ENCODE measurements at places on chromosomes 3 and 15. TPM values are rescaled to one million over a fixed set of nuclear protein-coding genes. Genes with fewer than 3 reads are reported as not detected.

GRCh38 chr3:13150624-13151023, 77.4 kb upstream of the IQSEC1 start:
- no peak overlapping the region for H3K27ac ChIP-seq
- no peaks in the 10 kb centered on the region for H3K4me1 ChIP-seq
- H3K36me3 ChIP-seq: no peaks in the 10 kb centered on the region
- H3K27me3 ChIP-seq: peaks cover 9% of the 10 kb centered on the region

GRCh38 chr15:94379986-94380385, 148.6 kb downstream of the MCTP2 start:
- no peak overlapping the region for H3K4me3 ChIP-seq
- H3K27me3 ChIP-seq: no peaks in the 10 kb centered on the region
- no peak for DNase-seq
- no peaks in the 10 kb centered on the region for H3K36me3 ChIP-seq

- H3K4me3 ChIP-seq: no peak overlapping the region
- H3K27ac ChIP-seq: no peak overlapping the region
- peak; percentile 36 for DNase-seq
Measured at GRCh38 chr15:31128919-31129768, 27.6 kb upstream of the TRPM1 start.

- H3K36me3 ChIP-seq: no peaks in the 10 kb centered on the region
- H3K27ac ChIP-seq: no peak overlapping the region
- no peaks in the 10 kb centered on the region for H3K4me1 ChIP-seq
- H3K27me3 ChIP-seq: no peaks in the 10 kb centered on the region
Measured at GRCh38 chr3:40623567-40623966, 98.8 kb downstream of the ZNF621 start.

DNA sequence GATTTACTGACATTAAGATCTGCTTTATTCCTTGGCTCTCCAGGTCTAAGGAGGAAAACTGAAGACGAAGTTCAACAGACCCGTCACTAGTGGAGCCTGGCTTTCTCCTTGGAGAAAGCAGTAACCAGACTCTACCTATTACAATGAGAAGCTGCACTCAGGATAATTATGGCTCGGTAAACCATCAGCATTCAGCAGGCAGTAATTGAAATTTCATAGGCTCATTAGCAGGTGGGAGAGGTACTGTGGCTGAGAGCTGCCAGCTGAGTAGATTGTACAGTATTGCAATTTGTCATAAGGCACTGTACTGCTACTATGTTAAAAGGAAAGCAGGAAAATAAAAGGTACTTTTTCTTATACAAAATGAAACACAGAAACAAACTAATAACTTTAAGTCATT, 51.2 kb downstream of the CHAC1 start:
- H3K36me3 ChIP-seq: peaks cover 30% of the 10 kb centered on the region
- no peaks in the 10 kb centered on the region for H3K27me3 ChIP-seq
- no peak overlapping the region for H3K27ac ChIP-seq
- no peak overlapping the region for H3K4me3 ChIP-seq

DNA sequence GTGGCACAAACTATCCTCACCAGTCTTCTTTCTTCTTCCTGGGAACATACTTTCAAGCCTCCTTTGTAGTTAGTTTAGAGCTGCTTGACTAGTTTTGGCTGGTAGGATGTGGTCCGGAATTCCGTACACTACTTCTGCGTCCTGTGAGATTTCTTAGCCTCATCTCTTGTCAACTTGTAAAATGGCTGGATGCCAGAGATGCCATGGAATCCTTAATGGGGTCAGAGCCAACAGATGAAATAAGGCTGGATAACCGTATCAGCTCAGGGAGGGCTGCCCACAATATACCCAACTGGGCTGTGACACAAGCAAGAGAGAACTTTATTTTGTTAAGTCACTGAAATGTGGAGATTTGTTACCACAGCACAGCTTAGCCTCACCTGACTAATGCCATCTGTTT, 466.9 kb upstream of the MDFIC2 start:
- H3K4me3 ChIP-seq: no peak overlapping the region
- H3K36me3 ChIP-seq: no peaks in the 10 kb centered on the region
- DNase-seq: no peak
- no peaks in the 10 kb centered on the region for H3K4me1 ChIP-seq
- no peaks in the 10 kb centered on the region for H3K27me3 ChIP-seq

DNA sequence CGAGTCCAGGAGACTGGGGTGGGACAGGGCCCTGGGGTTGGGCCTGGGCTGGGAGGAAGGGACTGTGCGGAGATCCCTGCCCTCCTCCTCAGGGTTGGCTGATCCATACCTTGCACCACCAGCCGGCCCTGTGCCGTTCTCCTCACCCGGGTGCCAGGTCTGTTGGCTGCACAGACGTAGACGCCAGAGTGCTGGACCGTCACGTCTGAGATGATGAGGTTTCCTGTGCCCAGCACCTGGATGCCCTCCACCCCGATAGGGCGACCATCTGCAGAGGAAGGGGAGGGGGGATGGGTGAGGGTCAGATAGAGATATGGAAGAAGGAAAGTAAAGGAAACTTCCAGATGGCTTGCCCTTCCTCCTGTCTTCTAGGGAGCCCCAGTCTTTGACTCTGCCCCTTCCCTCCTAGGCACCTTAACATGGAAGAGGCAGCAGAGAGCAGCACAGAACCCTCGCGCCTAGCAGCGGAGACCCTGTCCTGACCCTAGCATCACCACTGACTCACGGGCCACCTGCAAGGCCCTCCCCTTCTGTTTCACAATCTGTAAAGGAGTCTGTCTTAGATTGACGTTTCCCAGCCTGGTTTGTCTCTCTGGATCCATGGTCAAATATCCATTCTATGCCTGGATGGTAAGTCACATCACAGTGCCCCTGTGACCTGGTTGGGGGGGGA, 28.8 kb downstream of the RNU5B-1 start:
- no peak for DNase-seq
- H3K27me3 ChIP-seq: no peaks in the 10 kb centered on the region
- H3K4me1 ChIP-seq: peaks cover 12% of the 10 kb centered on the region
- H3K36me3 ChIP-seq: peaks cover 13% of the 10 kb centered on the region
- no peak overlapping the region for H3K4me3 ChIP-seq

LRRC31 gene
- not detected for polyA plus RNA-seq

ZNF385D gene
- 27.6 TPM for polyA plus RNA-seq

DNA sequence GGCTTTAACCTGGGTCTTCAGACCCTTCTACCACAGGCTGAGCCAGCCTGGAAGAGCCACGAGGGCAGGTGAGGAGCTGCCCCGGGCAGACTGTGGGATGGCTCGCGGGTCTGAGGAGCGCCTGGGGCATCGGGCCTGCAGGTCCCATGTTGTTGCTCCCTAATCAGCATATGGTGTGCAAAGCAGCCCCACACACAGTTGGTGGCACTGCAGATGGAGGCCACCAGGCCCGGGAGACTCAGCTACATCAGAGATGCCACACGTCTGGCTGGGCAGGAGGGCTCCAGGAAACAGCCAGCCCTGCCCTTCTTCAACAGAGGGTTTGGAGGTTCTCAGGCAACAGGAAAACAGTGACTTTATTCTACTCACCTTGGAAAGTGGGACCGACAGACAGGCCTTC, 63.9 kb downstream of the XXYLT1 start:
- DNase-seq: no peak
- peaks cover 64% of the 10 kb centered on the region for H3K4me1 ChIP-seq
- no peaks in the 10 kb centered on the region for H3K27me3 ChIP-seq
- no peaks in the 10 kb centered on the region for H3K36me3 ChIP-seq
- no peak overlapping the region for H3K4me3 ChIP-seq
- H3K27ac ChIP-seq: no peak overlapping the region

WDR53 gene
- polyA plus RNA-seq: 10.6 TPM

RLBP1 gene
- 0.45 TPM for polyA plus RNA-seq

DNA sequence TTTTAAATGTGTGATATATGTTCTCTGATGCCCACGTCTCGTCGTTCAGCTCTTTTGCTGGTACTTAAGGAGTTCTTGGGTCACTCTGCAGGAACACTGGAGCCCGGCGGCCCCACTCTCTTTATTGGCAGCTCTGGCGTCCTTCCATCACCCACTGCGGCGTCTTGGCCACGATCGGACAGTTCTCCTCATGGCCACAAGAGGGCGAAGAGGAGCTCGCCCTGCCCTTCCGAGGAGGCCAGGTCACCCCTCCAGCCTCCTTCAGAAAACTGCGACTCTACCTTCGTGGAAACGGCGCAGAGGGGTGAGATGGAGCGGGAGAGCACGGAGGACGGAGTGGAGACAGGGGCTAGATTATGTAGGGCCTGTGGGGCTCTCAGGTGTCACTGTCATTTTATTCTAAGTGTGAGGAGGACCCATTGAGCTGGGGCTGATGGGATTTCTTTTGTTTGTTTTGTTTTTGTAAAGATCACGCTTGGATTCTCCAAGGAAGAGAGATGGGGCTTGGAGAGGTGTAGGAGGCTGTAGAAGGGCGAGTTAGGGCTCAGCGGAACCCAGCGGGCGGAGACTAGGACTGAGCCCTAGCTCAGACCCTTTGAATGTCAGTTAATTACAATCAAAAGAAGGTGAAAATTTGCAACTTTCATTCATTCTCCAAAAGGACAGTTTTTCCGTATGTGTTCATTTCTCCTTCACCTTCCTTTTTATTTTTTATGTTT, 28.0 kb upstream of the GABRA5 start:
- H3K4me3 ChIP-seq: no peak overlapping the region
- DNase-seq: no peak
- H3K27ac ChIP-seq: no peak overlapping the region
- H3K4me1 ChIP-seq: no peaks in the 10 kb centered on the region

GRCh38 chr3:177725165-177725564, 527.9 kb upstream of the TBL1XR1 start:
- H3K27ac ChIP-seq: peak overlapping the region; percentile 73
- H3K4me3 ChIP-seq: no peak overlapping the region
- H3K27me3 ChIP-seq: no peaks in the 10 kb centered on the region
- H3K36me3 ChIP-seq: no peaks in the 10 kb centered on the region
- H3K4me1 ChIP-seq: peaks cover 27% of the 10 kb centered on the region

GRCh38 chr3:44104668-44105321, 136.9 kb upstream of the TOPAZ1 start:
- H3K4me1 ChIP-seq: no peaks in the 10 kb centered on the region
- H3K27me3 ChIP-seq: peaks cover 25% of the 10 kb centered on the region
- H3K36me3 ChIP-seq: no peaks in the 10 kb centered on the region
- H3K27ac ChIP-seq: no peak overlapping the region

IQCF5 gene
- not detected for polyA plus RNA-seq

RFT1 gene
- polyA plus RNA-seq: 15.4 TPM

EXD1 gene
- polyA plus RNA-seq: not detected

ADCY5 gene
- 4.5 TPM for polyA plus RNA-seq

DNA sequence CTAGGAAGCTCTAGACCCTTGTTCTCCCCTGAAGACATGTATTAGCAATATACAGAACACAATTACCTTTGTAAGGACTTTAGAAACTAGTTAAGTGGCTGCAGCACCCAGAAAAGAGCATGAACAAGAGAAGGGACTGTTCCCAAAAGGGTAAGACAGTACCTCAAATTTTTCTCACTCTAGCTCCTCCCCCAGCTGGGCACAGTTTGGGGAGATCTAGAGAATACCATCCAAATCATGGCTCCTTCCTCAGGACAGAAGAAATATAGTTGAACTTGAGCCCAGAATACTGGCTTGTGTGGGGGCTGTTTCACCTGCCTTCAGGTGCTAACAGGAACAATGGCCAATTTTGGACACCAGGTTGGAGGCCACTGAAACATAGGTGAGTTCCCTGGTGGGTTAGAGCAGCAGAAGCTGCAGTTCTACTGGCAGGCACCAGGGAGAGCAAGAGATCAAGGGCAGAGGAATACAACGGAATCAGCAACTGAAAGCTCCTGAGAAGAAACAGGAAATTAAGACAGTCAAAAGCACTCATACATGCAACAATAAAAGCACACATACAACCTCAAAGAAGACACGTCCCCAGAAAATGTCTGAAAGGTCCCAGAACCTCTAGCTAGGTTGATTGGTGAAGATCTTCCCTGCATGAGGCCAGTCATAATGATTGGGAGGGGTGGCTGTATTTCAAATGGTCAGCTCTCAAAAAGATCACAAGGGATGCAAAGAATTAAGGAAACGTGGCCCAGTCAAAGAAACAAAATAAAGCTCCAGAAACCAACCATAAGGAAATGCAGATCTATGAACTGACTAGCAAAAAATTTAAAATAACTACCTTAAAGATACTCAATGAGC, 104.9 kb upstream of the ASB14 start:
- peak; percentile 23 for DNase-seq
- H3K27ac ChIP-seq: no peak overlapping the region
- H3K27me3 ChIP-seq: no peaks in the 10 kb centered on the region
- H3K4me3 ChIP-seq: no peak overlapping the region
- H3K36me3 ChIP-seq: no peaks in the 10 kb centered on the region

TJP1 gene
- polyA plus RNA-seq: 41.3 TPM

- H3K27me3 ChIP-seq: no peaks in the 10 kb centered on the region
- H3K4me1 ChIP-seq: peaks cover 2% of the 10 kb centered on the region
- no peak overlapping the region for H3K4me3 ChIP-seq
- peak; percentile 20 for DNase-seq
- H3K27ac ChIP-seq: peak overlapping the region; percentile 31
Measured at GRCh38 chr3:179732661-179733348, 80.0 kb downstream of the USP13 start.

DNA sequence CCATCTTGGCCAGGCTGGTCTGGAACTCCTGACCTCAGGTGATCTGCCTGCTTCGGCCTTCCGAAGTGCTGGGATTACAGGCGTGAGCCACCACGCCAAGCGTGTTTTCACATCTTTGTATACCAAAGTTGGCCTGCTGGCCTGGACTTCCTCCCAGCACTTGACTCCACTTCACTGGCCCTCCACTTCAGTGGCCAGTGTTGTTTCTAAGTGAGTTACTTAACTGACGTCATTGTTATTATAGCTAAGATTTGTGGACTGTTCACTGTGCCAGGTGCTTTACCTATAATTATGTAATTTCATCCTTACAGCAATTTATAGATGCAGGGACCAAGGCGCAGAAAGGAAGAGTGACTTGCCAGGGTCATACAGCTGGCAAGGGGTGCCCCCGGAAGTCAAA, 52.0 kb downstream of the HRH1 start:
- H3K4me1 ChIP-seq: peaks cover 16% of the 10 kb centered on the region
- H3K27me3 ChIP-seq: no peaks in the 10 kb centered on the region
- no peak overlapping the region for H3K27ac ChIP-seq
- no peak for DNase-seq
- H3K36me3 ChIP-seq: no peaks in the 10 kb centered on the region

DNA sequence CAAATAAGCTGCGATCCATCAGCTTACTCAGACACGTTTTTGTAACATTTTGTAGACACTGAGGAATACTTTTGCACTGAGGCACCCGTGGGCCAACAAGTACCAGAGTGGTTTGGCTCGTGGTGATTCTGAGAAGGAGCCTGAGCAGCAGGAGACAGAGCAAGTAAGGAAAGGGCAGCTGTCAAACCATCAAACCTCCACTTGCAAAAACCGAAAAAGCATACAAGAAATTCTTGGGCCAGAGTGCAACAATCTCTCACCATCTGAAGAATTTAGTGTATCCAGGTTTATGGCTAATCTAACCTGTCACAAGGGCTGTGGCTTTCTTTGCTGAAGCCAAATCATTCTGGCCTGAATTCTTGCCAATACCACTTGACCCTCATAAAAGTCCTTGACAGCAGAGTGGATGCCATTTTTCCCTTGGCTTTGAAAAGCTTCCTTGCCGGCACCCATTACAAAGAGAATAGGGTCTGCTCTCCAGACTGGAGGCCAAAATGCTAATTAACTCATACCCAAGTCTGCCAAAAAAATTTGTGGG, 56.7 kb downstream of the MYO1E start:
- H3K27ac ChIP-seq: no peak overlapping the region
- peak; percentile 51 for DNase-seq
- H3K27me3 ChIP-seq: no peaks in the 10 kb centered on the region
- H3K4me3 ChIP-seq: no peak overlapping the region
- no peaks in the 10 kb centered on the region for H3K36me3 ChIP-seq

All from muscle of leg (tissue), 16 donors.